Stimulated activated CD4-positive, alpha-beta T cell treated with anti-CD3 and anti-CD28 coated beads, Interleukin-12 subunit alpha, Interleukin-12 subunit beta, amount 100 ng/mL, for 4 hours (primary cell): ENCODE measurements at places on chromosomes 5 and 9.

DNA sequence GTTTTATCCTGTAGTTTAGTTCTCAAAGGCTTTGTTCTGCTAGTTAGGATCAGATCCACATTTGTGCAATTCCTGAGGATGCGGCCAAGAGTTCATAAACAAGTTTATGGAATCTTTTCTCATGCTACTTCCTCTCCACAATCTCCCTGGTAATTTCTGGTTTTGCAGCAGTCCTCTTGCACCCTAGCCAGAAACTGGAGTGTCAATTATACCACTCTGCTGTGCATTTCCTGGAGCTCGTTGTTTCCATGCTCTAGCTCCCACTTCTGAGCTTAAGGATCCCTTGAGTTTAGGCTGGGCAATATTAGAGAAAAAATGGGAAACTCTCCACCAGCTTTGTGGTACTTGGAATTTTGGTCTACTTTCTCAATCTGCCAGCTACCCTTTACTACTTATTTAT is 474.7 kb downstream of the DIRAS2 start:
- DNase-seq: no peak

DNA sequence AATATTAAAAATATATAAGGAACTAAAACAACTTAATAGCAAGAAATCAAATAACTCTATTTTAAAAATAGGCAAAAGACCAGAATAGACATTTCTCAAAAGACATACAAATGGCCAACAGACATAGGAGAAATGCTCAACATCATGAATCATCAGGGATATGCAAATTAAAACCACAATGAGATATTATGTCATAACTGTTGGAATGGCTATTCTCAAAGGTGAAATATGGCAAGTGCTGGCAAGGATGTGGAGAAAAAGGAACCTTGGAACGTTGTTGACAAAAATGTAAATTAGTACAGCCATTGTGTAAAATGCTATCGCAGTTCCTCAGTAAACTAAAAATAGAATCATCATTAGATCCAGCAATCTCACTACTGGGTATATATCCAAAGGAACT is 468.5 kb downstream of the NFIB start:
- no peak for DNase-seq

DNA sequence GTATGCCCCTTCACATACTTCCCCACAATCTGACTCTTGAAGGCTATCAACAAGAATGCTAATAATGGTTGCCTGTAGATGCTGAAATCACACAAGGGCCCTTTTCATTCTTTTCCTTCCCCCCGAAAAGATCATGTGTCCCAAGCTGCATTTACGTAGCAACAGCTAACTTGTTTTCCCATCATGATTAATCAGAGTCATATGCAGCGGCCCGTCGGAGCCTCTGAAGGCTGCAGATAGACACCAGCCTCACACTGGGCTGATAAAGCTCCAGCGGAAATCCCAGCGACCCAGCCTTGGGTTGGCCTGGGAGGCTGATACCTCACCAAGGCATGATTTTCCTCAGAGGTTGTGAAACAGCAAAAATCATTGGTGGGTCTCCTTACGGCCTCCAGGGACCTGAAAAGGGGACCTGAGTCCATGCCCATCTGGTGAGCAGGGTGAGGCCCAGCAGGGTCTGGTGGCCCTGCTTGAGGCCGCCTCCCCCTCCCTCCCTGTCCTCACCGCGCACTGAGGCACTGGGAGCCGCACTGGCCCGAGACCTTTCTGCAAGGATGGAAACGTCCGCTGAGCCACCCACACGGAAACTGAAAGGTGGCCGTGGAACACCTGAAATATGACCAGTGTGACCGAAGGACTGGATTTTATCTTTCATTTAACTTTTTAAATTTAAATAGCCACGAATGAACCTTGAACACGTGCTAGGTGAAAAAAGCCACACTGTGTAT is 114.2 kb upstream of the PHYKPL start:
- DNase-seq: no peak

DNA sequence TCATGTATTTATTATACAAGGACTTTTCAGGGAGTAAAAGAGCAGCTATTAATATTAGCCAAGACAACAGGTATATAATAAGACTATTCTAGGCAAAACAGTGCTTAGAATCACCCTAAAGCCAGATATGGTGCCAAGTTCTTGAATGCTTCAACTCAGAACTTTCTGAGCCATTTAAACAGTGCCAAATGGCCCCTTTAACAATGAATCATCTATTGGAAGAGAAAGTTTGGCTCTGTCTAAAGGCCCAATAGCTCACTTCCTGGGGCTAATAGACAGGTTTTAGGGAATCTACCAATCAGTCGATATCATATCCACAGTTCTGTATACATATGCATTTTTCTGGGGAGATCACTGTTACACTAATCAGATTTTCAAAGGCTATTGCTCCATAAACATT is 42.9 kb downstream of the ZNF474 start:
- DNase-seq: no peak
